ENCODE measurements at places on chromosomes 7 and 10. TPM values are rescaled to one million over a fixed set of nuclear protein-coding genes. Genes with fewer than 3 reads are reported as not detected.

DNA sequence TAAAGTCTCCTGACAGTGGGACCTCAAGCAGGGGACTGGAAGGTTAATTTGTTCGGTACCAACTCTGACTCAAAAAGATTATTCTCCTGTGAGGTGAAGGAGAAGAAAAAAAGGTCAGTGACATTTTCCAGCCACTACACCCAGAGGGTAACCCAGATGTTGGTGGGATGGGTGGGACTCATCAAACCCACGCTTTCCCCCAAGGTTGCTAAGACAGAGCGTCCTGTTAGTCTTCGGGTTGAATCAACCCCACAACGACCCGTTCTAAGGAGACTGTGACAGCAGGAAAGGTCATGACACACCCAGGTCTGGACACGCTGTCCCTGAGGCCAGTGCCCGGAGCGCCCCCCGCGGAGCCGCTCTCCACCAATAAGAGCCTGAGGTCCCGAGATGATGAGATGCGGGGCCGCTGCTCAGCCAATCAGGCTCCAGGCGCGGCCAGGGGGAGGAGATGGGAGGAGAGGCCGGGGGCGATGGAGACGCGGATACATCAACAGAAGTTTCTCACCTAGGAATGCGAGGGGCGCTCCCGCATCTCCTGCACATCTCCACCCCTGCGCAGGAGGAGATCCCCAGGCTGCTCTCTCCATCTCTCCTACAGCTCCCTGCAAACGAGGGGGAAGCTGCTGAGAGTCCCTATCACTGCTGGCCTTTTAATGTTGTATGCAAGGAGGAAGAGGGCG, at the start of gene WNT16:
WNT16 (plus strand) TSS at position 493 of the 683 bp plus-strand sequence. CDS start 293 bp downstream, outside the sequence.
- no peak for DNase-seq

GRCh38 chr7:85065306-85065705, 121.5 kb downstream of the SEMA3D start:
- no peak overlapping the region for H3K4me3 ChIP-seq
- H3K27ac ChIP-seq, result no peak overlapping the region
- DNase-seq, result no peak

GRCh38 chr10:118937226-118937625, 92.3 kb upstream of the NANOS1 start:
- H3K27me3 ChIP-seq, result no peaks in the 10 kb centered on the region
- no peaks in the 10 kb centered on the region for H3K36me3 ChIP-seq
- DNase-seq, result no peak
- H3K4me3 ChIP-seq, result no peak overlapping the region
- no peaks in the 10 kb centered on the region for H3K4me1 ChIP-seq

GRCh38 chr7:64463636-64464375, 99.1 kb downstream of the ZNF680 start:
- H3K4me1 ChIP-seq, result no peaks in the 10 kb centered on the region
- H3K27ac ChIP-seq, result no peak overlapping the region
- H3K27me3 ChIP-seq, result no peaks in the 10 kb centered on the region
- H3K4me3 ChIP-seq, result no peak overlapping the region
- no peak for DNase-seq

GRCh38 chr10:124320778-124321432, 97.8 kb downstream of the OAT start:
- no peak for DNase-seq
- no peaks in the 10 kb centered on the region for H3K27me3 ChIP-seq
- no peak overlapping the region for H3K4me3 ChIP-seq
- H3K36me3 ChIP-seq, result no peaks in the 10 kb centered on the region
- no peaks in the 10 kb centered on the region for H3K4me1 ChIP-seq

DNA sequence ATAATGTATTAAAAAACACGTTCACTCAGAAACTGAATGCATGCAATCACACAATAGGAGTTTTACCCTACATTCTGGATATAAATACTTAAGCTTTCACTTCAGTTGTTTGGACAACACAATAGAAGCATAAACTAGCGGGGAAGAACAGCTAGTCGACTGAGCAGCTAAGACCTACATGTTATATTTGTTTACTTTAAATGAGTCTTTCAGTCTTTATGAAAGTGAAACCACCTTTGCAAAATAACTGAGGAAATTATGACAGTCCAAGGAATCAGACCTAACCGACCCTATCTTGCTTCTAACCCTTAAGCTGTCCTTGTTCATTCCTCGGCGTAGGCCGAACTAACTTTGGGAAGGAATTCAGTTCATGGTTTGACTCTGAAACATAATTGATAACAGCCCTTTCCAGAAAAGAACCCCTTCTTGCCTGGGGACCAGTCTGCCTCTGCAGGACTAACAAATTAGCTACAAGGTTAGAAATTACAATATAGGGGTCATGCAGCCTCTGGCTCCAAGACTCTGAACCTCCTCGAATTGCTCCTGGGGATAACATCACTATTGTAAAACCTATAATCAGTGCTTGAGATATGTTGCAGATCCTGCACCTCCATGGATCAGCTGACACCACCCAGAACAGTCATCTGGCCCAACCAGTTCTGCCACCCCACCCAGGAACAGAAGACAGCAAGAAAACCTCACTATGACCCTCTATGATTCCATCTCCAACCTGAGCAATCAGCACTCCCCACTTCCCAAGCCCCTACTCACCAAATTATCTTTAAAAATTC, 185.1 kb upstream of the KLF6 start:
- H3K36me3 ChIP-seq, result no peaks in the 10 kb centered on the region
- no peaks in the 10 kb centered on the region for H3K4me1 ChIP-seq
- no peaks in the 10 kb centered on the region for H3K27me3 ChIP-seq
- H3K27ac ChIP-seq, result no peak overlapping the region
- no peak for DNase-seq
- no peak overlapping the region for H3K4me3 ChIP-seq

GRCh38 chr10:51367127-51367526, 292.8 kb downstream of the PRKG1 start:
- peaks cover 19% of the 10 kb centered on the region for H3K4me1 ChIP-seq
- no peak overlapping the region for H3K4me3 ChIP-seq
- H3K27me3 ChIP-seq, result no peaks in the 10 kb centered on the region

DNA sequence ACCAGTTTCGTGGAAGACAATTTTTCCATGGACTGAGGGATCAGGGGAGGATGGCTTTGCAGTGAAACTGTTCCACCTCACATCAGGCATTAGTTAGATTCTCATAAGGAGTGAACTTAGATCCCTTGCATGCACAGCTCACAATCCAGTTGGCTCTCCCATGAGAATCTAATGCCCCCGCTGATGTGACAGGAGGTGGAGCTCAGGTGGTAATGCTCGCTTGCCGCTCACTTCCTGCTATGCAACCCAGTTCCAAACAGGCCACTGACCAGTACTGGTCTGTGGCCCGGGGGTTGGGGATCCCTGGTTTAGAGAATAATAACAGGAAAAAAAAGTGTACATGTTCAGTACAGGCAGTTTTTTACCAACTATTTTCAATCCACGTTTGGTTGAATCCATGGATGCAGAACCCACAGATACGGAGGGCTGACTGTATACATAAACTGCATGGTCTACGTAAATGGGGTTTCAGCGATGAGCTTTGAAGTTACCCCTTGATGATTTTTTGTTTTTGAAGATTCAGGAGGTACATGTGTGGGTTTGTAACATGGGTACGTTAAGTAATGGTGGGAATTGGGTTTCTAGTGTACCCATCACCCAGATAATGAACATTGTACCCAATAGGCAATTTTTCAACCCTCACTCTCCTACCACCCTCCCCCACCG, 24.5 kb downstream of the OGDH start:
- no peak overlapping the region for H3K27ac ChIP-seq
- no peaks in the 10 kb centered on the region for H3K36me3 ChIP-seq
- H3K4me1 ChIP-seq, result peaks cover 3% of the 10 kb centered on the region

Gene ZNF736
- total RNA-seq, result not detected

DNA sequence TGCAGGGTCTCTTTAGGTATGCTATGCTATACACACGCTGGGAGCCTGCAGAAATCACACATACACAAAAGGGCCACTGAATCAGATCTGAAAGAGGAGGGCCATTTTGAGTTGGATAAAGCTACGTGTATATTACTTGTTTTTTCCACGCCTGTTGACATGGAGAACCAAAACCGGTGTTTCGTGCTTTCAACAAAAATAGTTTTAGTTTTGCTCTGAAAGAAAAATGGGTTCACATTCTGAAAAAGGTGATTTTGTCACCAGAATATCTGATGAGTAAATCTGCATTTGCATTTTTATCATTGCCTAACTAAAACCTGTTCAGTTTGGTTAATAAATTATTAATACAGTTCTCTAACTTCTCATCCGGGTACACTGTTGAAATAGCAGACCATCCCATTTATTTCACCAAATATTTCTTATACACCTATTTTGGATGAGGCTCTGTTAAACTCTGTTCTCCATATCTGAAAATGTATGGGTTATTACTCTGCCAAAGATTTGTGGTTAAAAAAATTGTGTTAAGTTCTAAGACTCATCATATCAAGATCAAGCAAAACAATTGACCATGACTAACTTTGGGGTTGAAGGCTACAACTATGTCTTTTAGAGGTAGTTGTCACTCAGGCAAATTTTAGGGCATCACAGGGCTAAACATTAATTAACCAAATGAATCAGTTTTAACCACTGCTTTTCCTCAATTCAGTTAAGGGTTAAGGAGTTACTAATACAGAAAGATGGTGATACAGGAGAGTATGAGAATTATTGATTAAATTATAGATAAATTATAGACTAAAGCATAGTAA, 101.2 kb upstream of the RPA3 start:
- H3K27me3 ChIP-seq, result no peaks in the 10 kb centered on the region
- H3K27ac ChIP-seq, result no peak overlapping the region
- no peaks in the 10 kb centered on the region for H3K36me3 ChIP-seq
- DNase-seq, result no peak
- H3K4me3 ChIP-seq, result no peak overlapping the region

Gene SPDYE1
- total RNA-seq, result not detected
